ENCODE measurements at places on chromosomes 1 and 21. TPM values are rescaled to one million over a fixed set of nuclear protein-coding genes. Genes with fewer than 3 reads are reported as not detected.

ELAPOR1 gene
- not detected for total RNA-seq

- no peak for DNase-seq
These were observed 5.2 kb downstream of the PFKFB2 start for GRCh38 chr1:207058252-207058651.

GRCh38 chr1:31272369-31272768 lies 24.2 kb downstream of the SNRNP40 start:
- DNase-seq: no peak

- no peak for DNase-seq
These were observed 130.0 kb upstream of the VAMP3 start for GRCh38 chr1:7640920-7641585.

- DNase-seq: no peak
These were observed 253.9 kb downstream of the RHOU start for GRCh38 chr1:228989176-228989575.

GRCh38 chr1:57393058-57393584 lies 30.7 kb downstream of the DAB1 start:
- DNase-seq: no peak

- no peak for DNase-seq
These were observed 7.8 kb downstream of the NRDC start for GRCh38 chr1:51870603-51871350.

- DNase-seq: no peak
These were observed 758.0 kb upstream of the B3GALT2 start for GRCh38 chr1:193944454-193944853.

DNM3 gene
- 1.6 TPM for total RNA-seq

DNA sequence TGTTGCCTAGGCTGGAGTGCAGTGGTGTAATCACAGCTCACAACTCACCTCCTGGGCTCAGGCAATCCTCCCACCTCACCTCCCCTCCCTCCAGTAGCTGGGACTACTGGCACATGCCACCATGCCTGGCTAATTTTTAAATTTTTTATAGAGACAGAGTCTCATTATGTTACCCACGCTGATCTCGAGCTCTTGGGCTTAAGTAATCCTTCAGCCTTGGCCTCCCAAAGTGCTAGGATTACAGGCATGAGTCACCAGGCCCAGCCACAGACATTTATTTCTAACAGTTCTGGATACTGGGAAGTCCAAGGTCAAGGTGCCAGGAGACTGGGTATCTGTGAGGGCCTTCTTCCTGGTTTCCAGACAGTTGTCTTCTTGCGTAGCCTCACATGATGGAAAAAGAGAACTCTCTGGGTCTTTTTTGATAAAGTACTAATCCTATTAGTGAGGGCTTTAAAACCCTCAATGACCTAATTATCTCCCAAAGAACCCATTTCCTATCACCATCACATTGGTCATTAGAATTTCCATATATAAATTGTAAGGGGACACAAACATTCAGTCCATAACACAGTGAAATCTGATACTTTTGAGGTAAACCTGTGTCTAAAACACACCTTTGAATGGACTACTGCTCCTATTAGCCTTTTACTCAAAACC lies 67.9 kb downstream of the PHACTR4 start:
- DNase-seq: no peak

DNA sequence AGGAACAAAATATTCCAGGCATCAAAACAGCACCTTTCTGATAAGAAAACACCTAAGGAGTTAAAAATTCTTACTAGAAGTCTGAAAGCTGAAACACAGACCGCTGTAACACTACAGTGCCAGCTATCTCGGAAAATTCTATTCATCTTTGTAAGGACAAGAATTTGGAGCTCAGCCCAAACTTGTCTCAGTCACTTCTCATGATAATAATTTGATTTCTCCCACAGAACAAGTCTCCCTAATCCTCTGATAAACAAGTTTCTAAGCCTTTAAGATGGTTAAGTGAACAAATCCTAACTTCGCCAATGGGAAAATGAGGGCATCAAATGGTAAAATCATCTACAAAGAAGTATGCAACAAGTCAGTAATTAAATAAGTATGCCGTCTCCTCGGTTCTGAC lies 59.9 kb downstream of the SIPA1L2 start:
- DNase-seq: no peak

DNA sequence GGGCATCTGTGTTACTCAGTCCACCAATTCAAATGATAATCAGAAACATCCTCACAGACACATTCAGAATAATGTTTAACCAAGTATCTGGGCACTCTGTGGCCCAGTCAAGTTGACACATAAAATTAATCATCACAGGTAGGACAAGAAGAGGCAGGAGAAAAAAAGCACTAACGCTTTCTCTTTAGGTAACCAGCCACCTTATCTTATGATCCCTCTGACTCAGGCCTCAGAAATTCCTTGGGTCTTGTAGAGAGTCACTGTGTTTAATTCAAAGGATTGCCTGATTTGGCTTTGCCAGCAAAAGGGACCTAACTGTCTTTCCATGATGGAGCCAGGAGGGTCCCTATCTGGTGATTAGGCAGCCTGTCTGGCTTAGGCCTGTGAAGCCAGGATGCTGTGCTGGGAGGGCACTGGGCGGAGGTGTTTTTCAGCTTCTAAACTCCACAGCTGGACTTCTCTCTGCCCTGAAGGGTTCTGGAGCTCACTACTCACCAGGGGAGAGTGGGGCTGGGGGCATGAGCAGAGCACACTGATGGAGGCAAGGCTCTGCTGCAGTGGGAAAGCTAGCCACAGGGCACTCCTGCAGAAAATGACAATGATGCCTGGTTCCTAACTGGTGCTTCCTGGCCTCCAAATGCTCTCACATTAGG lies 36.4 kb upstream of the STUM start:
- no peak for DNase-seq

- DNase-seq: no peak
These were observed 16.3 kb downstream of the VASH2 start for GRCh38 chr1:212966616-212967015.

ATP1A4 gene
- not detected for total RNA-seq

DNA sequence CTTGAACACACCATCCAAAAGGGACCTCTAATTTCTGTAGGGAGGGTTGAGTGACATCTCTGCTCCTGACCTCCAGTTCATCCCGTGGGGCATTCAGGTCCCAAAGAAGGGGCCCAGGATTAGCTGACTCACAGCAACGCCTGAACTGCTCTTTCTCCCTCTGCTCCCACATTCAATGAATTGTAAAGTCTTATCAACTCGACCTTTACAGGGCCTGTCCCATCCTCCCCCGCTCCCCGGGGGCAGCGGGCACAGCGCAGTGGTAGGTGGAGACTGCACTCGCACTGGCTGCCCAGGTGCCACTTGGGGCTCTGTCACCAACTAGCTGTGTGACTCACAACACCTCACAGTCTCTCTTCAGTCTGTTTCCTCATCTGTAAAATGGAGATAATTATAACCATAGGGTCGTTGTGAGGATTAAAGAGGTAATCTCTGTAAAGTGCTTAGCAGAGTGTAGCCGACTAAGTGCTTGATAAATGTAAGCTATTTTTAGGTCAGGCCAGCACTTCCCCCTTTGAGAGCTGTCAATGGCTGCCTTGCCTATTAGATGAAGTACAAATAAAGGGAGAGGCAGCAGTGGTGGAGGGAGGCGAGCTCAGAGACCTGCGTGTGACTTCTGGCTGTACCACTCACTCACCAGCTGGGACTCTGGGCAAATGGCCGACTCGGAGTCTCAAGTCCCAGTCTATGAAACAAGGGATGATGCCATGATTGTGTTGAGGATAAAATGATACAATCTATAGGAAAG lies 637 bp upstream of the MYBPHL start:
- DNase-seq: no peak

GRCh38 chr1:64569411-64569810 lies 99.5 kb downstream of the CACHD1 start:
- DNase-seq: no peak

DNA sequence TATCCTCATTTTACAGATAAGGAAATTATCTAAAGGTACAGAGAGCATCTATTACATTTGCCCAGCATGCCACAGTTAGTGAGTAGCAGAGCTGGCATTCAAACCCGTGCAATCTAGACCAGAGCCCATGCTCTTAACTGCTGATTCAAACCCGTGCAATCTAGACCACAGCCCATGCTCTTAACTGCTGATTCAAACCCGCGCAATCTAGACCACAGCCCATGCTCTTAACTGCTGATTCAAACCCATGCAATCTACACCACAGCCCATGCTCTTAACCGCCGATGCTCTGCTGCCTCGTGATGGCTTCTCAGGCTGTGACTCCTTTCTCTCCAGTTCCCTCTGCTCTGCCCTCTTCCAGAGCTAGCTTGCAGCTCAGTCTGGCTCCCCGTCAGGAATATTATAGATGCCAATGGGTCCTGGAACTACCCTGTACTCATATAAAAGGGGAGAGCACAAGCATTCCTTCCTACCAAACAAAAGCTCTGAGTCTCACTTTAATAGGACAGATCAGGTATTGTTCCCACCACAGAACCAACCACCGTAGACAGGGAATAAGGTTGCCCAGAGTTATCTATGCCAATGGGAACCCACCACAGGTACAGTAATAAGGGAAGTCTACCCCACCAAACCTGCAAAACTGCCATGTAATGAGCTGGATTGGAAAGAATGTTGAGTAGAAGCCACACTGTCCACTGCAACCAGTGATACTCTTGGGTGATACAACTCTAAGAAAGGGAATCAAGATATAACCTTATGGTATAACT lies 78.4 kb downstream of the SMYD3 start:
- DNase-seq: peak; percentile 74

CTPS1 gene
- 59.8 TPM for total RNA-seq

GRCh38 chr1:237799762-237800474 lies 90.8 kb downstream of the ZP4 start:
- peak; percentile 14 for DNase-seq

RRP1B gene
- 47.4 TPM for total RNA-seq

RBP7 gene
- total RNA-seq: 11.1 TPM

DNA sequence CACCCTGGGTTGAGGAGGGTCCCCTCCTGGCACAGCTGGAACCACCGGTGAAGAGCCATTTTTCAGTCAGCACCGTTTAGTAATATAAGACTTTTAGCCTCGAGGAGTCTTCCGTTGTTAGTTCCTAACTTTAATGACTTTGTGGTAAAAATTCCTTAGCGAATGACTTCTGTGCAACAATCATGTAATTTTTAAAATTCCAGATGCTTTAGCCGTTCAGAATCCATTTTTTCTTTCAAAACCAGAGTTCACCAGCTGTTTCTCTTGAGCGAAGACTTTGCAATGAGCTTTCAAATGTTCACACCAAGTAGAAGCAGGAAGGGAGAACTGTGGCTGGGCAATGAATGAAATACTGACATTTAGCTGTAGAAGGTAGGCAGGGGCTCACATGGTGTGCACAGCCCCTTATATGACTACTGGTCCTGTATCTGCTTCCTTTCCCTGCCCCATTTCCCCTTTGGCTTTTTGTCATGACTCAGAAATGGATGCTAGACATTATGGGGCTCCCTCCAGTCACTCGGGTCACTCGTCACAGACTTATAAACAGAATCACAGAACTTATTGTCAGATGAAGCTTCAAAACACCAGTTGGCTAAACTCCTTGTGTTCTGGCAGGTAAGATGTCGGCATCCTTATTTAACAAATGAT lies 4.1 kb downstream of the DISC1 start:
- DNase-seq: no peak

- no peak for DNase-seq
These were observed 8.6 kb upstream of the LHX4 start for GRCh38 chr1:180221462-180221861.

GRCh38 chr1:64969305-64970046 lies 3.1 kb upstream of the JAK1 start:
- no peak for DNase-seq

- no peak for DNase-seq
These were observed 973.2 kb downstream of the NCAM2 start for GRCh38 chr21:21971384-21971783.

DNA sequence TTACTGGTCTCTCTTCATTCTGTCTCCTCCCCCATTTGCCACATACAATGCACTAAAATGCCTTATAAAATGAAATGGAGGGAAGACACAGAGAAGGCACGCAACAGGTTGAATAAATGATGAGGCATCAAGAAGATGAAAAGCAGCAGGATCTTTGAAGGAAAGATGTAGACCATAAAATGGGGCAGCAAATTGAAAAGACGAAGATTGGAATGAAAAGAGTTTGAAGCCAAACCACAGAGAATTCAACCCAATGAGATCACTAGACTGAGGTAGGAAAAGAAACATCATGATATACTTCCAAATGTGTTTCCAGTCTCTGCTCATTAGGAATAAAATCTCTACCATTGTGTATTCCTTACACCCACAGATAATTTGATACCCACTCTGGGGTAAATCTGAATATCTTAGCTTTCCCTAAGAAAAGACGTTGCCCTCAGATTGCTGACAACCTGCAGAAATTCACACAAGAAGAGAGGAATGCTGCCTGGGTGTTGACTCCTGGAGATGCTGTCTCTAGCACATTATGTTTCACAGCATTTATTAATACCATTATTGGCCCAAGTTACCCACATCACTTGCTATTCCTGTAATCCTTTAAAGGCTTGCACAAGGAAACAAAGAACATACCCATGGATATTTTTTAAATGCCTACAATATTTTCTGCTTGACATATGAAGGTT lies 230.9 kb downstream of the LTN1 start:
- DNase-seq: no peak

GRCh38 chr21:38083535-38083934 lies 167.3 kb upstream of the KCNJ6 start:
- no peak for DNase-seq

LRRC3 gene
- total RNA-seq: 3.4 TPM

DNA sequence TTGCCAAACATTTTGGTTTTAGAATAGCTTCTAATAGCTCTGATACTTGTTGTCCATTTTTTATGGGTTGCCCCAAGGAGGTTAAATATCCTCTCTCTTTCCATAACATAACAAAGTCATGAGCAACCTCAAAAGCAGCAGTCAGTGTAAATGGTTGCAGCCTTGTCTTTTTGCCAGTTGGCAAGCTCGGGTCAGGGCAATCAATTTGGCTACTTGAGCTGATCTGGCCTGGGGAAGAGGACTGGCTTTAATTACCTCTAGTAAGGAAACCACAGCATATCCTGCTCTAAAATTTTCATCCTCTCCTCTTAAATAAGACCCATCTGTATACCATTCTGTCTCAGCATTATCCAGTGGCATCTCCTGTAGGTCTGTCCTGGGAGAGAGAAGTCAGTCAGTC lies 21.2 kb upstream of the FMO4 start:
- no peak for DNase-seq

PAFAH2 gene
- 20.8 TPM for total RNA-seq

GRCh38 chr1:121519042-121519755 lies 334.4 kb downstream of the SRGAP2C start:
- DNase-seq: no peak

- DNase-seq: no peak
These were observed 61.2 kb upstream of the DPH5 start for GRCh38 chr1:101086783-101087182.

NBPF10 gene
- total RNA-seq: 1.4 TPM

GRCh38 chr1:165494949-165495857 lies 48.6 kb upstream of the LRRC52 start:
- no peak for DNase-seq
